AG20443 (cell line): ENCODE measurements at places on chromosomes 16 and 17.

DNA sequence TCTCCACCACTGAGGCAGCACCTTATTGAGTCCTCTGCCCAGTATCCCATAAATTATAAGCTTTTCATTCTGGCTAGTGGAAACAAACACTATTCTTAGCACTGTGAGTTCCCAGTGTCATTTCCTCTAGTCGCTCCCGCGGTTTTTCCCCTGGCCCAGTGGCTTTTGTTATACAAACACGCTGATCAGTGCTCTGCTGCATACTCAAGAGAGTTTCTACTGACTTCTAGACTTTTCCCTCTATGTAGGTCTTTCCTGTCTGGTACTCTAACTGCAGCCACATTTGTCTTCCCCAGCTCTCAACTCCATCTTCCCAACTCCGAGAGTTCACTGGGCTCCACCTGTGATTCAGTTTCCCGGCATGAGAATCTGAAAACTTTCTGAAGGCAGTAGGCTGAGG, 556.6 kb upstream of the SALL1 start:
- no peak for DNase-seq

DNA sequence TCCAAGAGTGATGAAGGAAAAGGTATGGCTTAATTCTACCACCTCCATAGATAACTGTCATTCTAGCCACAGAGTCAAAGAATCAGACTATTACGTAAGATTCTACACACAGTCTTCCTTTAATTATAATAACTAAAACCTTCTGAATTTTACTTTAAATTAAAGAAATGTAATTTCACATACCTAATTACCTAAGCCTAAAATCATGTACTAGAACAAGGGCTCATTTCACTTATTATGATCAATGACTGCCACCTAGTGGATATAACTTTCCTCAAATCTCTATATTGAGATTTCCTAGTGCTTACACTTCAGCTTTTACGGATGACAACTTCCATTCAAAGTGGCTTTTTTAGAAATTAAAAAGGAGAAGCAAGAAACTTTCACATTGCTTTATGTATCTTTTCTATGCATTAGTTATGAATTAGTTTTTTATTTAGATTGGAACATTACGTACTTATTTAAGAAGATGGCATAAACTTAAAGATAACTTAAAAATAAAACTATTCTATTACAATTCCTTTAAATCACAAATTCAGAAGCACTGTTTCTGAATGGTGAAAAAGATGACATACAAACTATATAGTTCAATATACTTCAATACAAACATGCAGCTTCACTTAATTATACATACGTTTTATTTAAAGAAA, 18.2 kb upstream of the ABCA10 start:
- DNase-seq, result peak; percentile 30

- peak; percentile 26 for DNase-seq
Observed at GRCh38 chr16:52547004-52547833, at the start of gene TOX3. Gene TOX3 (minus strand): TSS chr16:52547143. CDS start chr16:52546723, 420 bp downstream.

DNA sequence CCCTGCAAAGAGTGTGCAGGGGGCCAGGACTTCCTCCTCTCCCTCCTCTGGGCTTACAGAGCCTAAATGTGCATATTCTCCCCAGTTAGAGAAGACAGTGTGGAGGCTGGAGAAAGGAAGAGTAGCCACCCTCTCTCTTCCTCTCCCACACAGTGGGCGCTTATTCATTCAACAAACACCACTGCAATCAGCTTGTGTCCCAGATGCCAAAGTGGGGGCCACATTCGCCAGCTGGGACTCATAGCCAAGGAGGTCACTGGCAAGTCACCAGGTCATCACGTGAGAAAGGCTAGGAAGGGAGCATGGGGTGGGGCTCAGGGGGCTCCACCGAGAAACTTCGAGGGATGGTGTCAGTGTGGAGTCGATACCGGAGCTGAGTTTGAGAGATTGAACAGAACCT, 45.0 kb upstream of the ZNF423 start:
- DNase-seq, result no peak

DNA sequence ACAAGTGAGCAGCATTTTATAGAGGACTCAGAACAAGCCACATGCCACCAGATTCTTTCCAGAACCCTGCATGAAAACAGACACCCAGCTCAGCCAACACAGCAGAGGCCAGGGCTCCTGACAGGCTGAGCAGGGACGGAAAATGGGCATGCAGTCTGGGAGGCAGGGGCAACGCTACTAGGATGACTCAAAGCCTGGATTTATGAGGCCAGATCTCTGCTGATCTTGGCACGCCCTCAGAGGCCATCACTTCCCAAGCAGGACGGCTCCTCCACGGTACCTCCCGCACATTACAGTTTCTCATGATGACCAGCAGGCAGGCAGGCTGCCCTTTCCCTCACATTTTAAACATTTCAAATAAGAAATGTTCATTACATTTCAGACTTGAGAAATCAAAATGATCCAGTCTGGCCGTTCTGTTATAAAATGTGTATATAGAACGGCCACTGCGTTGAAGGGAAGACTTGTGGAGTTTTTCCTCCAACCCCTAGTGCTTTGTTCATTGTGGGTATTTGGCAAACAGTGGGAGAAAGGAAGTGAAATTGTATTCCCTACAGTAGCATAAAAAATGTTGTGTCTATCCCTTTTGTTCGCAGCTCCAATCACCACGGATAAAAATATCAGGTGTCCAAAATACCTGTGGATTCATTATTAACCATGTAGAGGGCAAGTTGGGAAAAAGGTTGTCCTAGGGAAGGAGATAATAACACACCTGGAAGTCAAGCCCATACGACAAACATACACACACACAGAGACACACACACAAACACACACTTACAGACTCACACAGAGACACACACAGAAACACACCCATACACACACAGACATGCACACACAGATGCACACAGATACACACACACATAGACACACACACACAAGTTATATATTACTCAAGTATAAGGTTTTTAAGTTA, 64.8 kb upstream of the ADAMTS18 start:
- DNase-seq, result peak; percentile 83

GRCh38 chr16:81003610-81004460, 2.9 kb downstream of the CMC2 start:
- no peak for DNase-seq

- peak; percentile 94 for DNase-seq
Observed at GRCh38 chr17:31787857-31788570, 71.0 kb downstream of the COPRS start.

DNA sequence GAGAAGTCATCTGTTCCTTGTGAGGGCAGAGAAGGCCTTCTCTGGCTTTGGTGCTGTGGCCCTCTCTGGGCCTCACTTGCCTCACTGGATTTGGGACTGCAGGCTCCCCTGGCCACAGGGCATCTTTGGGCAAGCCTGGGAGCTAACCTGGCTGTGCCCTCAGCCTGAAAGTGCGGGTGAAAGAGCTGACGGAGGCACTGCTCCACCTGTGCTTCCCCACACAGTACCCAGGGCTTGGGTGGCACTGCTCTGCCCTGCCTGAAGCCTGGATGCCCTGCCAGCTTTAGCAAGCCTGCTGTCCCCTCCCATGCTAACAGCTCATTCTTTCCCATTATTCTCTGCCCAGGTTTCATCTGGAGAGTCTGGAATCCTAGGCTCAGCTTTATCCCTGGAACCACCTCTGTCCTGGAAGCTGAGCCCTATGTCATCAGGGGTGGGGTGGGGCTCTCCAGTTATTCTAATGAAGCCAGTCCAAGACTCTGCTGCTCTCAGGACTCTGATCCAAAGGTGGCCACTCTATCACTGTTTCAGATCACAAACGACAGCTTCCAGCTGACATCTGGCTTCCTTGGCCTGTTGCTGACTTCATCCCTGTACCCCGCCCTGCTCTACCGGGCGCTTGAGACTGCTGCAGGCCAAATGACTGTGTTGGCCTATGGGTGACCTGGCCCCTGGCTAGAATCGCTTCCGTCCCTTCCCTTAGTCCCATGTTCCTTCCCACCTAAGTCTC, 29.3 kb downstream of the HIC1 start:
- DNase-seq, result peak; percentile 83

- no peak for DNase-seq
Observed at GRCh38 chr17:76333673-76334505, 19.8 kb downstream of the PRPSAP1 start.

DNA sequence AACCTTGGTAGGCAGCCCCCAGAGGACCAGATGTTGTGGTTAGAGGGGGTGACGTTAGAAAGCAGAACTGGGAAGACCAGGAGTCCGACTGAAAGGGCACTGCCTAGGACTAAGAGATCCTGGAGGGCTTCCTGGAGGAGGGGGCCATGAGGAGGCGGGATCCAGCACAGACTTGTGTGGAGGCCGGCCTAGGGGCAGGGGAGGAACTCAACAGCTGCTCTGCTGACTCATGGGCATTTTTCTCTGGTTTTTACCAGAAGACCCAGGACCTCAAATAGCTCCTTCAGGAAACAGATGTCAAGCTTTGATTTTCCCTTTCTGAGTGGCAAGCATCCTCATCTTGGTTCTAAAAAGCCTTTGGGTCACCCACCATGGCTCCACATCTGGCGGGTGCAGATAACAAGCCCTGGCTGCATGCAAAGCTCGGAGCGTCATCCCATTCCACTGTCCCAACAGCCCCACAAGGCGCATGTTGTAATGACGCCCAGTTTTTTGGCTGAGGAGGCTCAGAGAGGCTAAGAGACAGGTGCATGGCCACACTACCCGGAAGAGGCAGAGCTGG, 29.0 kb downstream of the IL21R start:
- no peak for DNase-seq

- no peak for DNase-seq
Observed at GRCh38 chr16:12291989-12292759, 315.6 kb downstream of the SNX29 start.

DNA sequence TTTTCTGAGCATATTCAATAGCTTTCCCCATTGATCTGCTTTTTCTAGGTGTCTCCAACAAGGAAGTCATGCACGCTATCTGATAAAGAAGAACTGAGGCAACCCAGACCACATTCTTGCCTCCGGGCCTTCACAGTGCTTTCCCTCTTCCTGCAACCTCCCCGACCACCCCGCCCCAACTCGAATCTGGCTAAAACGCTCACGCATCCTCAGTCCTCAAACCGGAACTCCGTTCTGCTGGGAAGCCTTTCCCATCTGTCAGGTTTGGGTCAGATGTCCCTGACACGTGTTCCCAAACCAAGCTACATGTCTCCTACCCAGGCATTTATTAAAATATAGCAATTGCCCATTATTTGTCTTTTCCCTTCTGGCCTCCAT, 112.7 kb downstream of the VPS53 start:
- no peak for DNase-seq

- peak; percentile 91 for DNase-seq
Observed at GRCh38 chr17:15944759-15945526, at the start of gene ADORA2B. Gene ADORA2B (plus strand): TSS chr17:15945130. CDS start chr17:15945249, 119 bp downstream.

- DNase-seq, result no peak
Observed at GRCh38 chr16:66103211-66103610, 263.3 kb upstream of the CDH5 start.

DNA sequence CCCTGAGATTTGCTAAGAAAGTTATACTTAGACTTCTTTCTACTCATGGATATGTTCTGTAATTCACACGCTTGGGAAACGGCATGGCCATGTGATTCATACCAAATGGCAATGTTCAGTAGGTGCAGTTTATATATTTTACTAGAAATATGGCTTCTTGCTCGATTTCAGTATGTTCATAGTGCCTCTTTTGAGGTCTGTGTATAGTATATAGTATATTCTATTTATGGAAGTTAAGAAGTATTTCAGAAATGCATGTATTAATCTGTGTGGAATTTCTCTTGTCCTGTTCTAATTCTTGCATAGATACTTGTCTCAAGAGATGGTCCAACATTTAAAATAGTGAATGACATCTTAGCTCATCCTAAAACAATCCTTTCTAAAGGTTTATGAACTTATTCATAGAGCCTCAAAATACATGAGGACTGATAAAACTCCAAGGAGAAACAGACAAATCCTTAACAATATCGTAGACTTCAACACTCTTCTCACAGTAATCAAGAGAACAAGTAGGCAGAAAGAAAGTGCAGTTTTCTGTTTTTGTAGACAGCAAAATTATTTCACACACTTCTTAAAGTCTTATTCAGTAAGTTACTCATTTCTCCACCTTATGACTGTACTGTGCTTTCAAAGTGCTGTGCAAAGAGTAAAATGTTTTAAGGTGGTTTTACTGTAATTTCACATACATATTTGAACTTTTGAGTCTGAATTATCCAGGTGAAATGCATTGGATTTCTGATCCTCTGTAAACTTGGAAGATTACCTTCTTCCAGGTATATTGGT, 11.1 kb downstream of the BPTF start:
- no peak for DNase-seq

- no peak for DNase-seq
Observed at GRCh38 chr17:49956780-49957179, 12.2 kb upstream of the DLX4 start.

DNA sequence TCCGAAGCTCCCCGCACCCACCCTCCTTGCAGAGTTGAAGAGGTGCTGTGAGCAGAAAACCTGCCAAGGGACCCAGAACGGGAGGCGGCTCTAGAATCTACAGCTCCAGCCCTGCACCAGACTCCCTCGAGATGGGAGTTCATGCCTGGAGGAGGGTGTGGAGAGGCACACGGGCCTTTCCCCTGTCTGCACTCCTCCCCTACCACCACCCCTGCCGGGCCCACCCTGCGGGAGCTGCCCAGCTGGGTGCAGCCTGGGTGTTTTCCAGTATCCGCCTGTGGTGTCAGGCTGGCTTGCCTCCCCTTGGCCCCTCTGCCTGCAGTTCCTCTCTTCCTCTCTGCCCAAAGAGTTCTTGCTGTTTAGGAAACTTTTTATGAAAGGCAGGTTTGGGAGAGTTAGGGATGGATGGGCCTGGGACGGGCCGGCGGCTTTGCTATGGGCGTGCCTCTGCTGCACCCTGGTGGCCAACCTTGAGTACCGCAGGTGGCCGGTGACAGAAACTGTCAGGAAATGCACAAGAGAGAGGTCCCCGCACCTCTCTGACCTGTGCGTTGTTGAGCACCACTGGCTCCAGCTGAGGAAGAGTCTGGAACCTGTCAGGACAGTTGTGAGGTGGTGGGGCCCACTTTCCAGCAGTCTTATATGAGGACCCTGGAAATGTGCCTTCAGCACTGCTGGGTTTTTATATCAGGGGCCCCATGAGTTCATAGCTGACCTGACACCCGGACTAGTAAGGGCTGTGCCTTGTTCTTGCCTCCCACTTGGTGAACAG, 354.1 kb downstream of the SEC14L1 start:
- peak; percentile 92 for DNase-seq

- DNase-seq, result peak; percentile 23
Observed at GRCh38 chr16:68640972-68641371, 4.1 kb upstream of the CDH3 start.
